Testis (tissue), 5 donors: ENCODE measurements at places on chromosomes 16 and 17. TPM values are rescaled to one million over a fixed set of nuclear protein-coding genes. Genes with fewer than 3 reads are reported as not detected.

DNA sequence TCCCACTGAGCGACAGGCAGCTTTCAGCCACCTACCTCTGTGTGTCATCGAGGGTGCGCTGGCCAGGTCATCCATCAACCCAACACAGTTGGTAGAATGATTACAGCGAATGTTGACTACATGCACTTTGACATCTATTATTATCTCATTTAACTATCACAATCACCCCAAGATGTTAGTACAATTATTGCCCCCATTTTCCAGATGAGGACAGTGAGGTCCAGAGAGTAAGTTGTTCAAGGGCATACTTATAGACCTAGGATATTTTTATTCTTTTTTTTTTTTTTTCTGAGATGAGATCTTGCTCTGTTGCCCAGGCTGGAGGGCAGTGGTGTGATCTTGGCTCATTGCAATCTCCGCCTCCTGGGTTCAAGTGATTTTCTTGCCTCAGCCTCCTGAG lies 8.3 kb upstream of the ITGAM start:
- no peak for DNase-seq

- DNase-seq, result no peak
Observed at GRCh38 chr16:10121897-10122425, 60.3 kb downstream of the GRIN2A start.

- DNase-seq, result no peak
Observed at GRCh38 chr16:27225536-27226360, 22.4 kb downstream of the KDM8 start.

GRCh38 chr16:47317465-47318240 lies 143.2 kb downstream of the ITFG1 start:
- no peak for DNase-seq

DNA sequence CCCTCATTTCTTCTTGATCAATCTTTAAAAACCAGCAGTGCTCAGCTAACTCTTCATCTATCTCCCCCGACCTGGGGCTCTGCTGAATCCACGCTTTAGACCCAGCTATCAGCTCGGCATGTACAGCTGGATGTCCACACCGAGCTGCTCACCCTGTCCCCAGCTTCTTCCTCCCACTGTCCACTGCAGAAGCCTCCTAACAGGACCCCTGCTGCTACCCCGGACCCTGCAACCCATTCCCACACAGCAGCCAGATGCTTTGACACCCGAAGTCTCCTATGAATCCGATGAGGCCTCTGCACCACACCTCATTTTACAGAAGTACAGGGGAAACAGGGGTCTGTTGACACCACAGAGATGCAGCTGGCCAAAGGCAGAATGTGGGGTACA lies 13.8 kb downstream of the GCGR start:
- no peak for DNase-seq

DNA sequence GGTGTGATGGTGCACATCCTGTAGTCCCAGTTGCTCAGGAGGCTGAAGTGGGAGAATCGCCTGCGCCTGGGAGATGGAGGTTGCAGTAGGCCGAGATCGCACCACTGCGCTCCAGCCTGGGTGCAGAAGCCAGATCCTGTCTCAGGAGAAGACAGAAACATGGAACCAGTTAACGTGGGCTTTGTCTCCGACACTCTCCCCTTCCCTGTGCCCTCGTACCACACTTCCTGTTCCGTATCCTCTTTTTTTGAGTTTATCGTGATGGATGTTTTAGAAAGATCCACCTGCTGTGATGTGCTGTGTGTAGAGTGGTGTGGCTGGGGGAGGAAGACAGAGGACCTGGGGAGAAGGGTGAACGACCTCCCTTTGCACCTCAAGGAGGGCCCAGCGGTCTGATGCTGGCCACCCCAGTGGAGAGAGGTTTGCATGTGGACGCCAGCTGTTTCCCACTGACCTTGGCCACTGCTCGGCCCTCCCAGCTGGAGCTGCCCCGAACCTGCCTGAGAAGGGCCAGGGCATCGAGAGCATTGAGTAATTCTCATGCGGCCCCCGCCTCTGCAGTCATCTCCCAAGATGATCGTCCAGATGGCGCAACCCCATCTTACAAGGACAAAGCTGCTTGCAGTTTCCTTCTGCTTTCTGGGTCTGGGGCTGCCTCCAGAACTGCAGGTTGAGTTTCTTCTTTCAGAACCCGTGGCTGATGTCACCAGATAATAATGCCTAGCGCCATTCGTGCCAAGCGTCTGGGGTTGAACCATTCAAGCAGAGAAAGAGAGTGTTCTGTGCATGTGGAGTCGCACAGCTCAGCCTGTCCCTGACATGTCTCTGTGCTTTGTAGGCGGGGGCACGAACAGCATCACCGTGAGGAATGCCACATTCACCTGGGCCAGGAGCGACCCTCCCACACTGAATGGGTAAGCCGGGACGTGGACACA lies 126.3 kb downstream of the ABCC1 start:
- peak; percentile 77 for DNase-seq

Gene SETD6
- polyA plus RNA-seq, result 21.6 TPM

Gene CD300E
- polyA plus RNA-seq, result 0.45 TPM

Gene DUS2
- polyA plus RNA-seq, result 62.5 TPM
